ENCODE measurements at places on chromosomes 1 and 21.

- no peak overlapping the region for H3K4me3 ChIP-seq
- DNase-seq: no peak
- H3K27ac ChIP-seq: no peak overlapping the region
- H3K27me3 ChIP-seq: peaks cover 2% of the 10 kb centered on the region
- H3K36me3 ChIP-seq: no peaks in the 10 kb centered on the region
Measured at GRCh38 chr1:7430691-7431090, 340.4 kb upstream of the VAMP3 start.

DNA sequence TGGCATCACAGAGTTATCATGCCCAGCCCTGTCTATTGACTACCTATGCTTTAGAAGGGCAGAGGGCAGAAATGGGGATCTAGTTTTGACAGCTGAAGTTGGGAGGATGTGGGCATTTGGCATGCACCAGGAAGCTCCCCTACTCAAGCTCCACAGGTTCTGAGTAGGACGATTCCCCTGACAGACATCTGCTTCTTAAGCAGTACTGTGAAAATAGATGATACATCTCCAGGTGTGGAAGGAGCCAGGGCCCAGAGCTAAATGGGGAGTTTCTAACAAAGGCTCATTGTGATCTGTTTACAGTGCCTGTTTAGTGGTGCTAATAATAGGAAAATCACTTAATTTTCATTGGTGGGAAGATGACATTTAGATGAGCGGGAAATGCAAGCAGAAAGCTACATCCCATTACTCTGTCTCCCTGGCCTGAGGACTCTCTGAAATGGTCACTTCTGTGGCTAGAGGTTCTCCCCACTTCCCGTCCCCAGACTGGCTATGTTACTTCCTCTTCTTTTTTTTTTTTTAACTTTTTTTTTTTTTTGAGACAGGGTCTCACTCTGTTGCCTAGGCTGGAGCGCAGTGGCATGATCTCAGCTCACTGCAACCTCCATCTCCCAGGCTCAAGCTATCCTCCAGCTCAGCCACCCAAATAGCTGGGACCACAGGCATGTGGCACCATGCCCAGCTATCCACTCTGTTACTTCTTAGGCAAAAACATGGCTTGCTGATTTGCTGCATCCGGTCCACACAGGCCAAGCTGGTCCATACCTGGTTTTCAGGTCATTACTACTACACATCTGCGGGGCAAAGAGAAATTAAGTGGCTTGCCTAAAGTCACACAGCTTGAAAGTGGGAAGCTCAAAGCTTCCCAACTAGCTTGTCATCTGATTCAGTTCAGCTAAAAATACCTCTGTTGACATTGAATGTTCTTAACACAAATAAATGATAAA is 23.2 kb upstream of the CNIH3 start:
- H3K27ac ChIP-seq: no peak overlapping the region
- peaks cover 6% of the 10 kb centered on the region for H3K4me1 ChIP-seq
- no peaks in the 10 kb centered on the region for H3K36me3 ChIP-seq
- no peak overlapping the region for H3K4me3 ChIP-seq
- no peak for DNase-seq

DNA sequence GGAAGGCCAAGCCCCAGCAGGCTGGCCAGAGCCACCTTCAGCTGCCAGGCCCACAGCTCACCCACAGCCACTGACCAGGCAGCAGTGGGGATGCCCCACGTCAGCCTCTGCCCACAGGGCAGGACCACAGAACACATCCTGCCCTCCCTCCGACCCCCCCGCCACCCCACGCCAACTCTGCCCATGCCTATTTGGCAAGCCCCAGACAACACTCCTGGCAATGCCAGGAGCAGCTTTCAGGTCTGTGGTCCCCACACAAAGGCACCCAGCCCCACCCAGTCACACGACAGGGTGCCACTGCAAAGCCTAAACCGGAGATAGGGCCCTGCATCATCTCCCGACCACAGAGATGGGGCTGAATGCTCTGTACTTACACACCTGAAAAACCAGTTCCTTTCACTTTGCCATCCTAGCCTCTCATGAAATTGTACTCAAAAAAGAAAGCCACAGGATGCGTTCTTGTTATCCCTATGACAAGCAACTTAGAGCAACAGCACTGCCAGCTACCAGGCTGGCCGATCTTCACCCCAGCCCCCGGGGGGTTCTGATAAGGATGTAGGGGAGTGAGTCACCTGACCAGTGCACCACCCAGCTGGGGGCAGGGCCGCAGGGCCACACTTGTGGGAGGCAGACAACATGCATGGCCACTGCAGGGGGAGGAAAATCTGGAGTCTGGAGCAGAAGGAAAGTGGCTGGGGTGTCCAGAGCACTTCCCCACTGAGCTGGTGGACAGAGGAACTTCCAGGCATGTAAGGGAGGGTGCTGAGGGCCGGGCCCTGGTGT is 36.2 kb downstream of the UBE2G2 start:
- peak overlapping the region; percentile 83 for H3K4me3 ChIP-seq
- H3K27me3 ChIP-seq: no peaks in the 10 kb centered on the region
- peak overlapping the region; percentile 88 for H3K27ac ChIP-seq
- DNase-seq: peak; percentile 41
- peaks cover 2% of the 10 kb centered on the region for H3K36me3 ChIP-seq

- peaks cover 9% of the 10 kb centered on the region for H3K4me1 ChIP-seq
- H3K36me3 ChIP-seq: peaks cover 3% of the 10 kb centered on the region
- peaks cover 54% of the 10 kb centered on the region for H3K27me3 ChIP-seq
- H3K27ac ChIP-seq: no peak overlapping the region
- H3K4me3 ChIP-seq: no peak overlapping the region
- DNase-seq: no peak
Measured at GRCh38 chr1:110602466-110602865, 3.7 kb downstream of the KCNA2 start.

GRCh38 chr1:166980383-166980782 is 5.0 kb upstream of the ILDR2 start:
- peaks cover 14% of the 10 kb centered on the region for H3K27me3 ChIP-seq
- H3K27ac ChIP-seq: no peak overlapping the region
- no peak for DNase-seq
